ENCODE measurements at places on chromosomes 13 and 19.

GRCh38 chr19:5298471-5298901, 42.1 kb downstream of the PTPRS start:
- no peak for DNase-seq

DNA sequence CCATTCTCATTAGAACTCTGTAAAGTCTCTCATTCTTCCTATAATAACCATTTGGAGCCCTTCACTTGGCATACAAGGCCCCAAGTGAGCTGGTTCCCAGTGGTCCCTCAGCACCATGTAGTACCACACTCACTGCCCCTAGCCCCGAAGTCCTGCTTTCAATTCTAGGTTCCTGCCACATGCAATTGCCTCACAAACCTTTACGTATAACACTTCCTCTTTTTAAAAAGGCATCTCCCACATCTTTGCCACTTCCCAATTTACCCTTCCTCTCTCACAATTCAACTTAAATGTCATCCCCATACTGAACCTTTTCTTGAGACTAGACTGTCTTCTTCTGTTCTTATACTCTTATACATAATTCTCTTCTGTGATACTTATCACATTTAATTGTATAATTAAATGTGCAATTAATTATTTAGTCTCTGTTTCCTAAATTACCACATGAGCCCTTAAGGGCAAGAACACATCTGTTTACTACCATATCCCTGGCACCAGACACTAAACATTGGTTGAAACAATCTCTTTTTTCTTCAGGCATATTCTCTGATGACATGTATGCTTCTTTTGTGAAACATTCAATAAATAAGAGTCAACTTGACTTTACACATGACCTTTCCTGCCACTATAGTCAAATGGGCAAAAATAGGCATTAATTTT, 304.0 kb downstream of the SPRY2 start:
- DNase-seq, result no peak

DNA sequence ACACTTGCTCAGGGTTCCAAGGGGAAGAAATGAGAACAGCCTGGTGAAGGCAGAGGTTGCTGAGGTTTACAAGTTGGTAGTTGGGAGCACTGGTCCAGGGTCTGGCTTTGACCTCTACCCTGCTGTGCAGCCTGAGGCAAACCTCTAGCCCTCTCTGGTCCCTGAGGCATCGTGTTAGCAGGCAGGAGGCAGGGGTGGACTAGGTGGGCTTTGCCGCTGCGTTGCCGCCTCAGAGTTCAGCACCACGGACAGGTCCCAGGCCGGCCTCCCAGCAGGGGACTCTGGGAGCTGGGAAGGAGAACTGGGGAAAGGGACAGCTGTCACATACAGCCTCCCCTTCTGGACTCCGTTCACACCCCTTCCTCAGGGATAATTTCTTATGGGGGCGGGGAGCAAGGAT, 3.1 kb downstream of the NCAN start:
- DNase-seq, result peak; percentile 41

GRCh38 chr19:722553-723101, 13.9 kb downstream of the PALM start:
- DNase-seq, result no peak

GRCh38 chr19:30498707-30499106, 126.5 kb downstream of the ZNF536 start:
- no peak for DNase-seq

DNA sequence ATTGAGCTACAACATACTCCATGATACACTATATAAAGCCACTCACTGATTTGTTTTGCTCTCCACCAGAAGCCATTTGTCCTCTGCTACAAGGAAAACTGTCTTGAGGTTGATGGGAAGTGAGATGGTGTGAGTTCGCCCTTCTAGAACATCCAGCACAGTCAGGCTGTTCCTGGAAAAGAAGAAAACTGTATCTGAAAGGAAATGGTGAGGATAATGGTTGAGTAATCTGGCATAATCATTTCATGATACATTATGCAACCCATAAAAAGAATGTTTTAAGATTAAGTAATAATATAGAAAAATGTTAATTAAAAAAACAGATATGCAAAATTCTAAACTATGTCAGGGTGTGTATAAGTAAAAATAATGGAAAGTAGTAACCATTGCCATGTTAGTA, 233.9 kb downstream of the RGCC start:
- no peak for DNase-seq

DNA sequence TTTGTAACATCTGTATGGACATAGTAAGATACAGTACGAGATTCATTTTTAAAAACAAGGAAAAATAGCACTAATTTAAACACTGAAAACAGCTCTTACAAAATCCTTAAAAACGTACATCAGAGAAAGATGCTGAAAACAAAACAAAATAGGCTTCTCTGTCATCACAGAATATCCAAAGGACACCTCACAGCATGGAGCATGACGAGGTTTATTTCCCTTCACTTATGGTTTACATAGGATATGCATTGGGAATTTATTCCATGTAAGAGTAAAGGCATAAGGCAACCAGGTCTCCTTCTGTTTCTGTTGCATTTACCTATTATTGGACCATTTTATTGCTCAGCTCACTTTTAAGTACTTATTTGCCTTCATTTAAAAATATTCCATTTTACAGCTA, 3.0 kb downstream of the KCTD12 start:
- DNase-seq, result no peak

DNA sequence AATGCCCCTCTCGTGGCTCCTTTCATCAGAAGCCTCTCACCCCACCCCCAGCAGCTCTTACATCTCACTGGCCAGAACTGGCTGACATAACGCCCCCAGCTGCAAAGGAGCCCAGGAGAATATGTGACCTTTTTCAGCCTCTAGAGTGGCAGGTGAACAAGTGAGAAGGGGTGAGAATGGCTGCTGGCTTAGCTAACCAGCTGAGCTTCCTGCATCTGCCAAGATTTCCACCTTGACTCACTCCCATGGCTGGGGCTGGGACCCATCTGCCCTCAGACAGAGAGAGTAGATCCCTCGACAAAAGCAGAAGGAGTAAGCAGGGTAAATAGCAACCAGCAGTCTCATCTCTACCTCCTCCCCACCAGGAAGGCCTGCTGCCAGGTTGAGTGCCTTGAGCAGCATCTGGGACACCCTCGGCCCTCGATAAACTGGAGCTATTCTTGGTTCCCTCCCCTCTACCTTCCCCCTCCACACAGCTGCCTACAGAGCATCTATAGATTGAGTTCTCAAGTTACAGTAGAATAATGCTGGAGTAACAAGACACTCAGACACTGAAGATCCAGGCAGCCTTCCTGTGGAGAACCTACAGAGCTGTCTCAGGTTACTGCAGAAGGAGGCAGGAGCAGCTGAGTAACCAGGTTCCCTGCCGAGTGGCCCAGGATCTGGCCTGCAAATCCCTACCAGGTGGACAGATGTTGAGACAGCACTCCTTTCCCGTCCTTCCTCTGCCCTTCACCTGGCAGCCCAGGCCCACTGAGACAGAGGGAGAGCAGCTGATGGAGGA, 15.5 kb downstream of the KASH5 start:
- no peak for DNase-seq

GRCh38 chr13:88085036-88085435, 413.9 kb downstream of the SLITRK5 start:
- peak; percentile 47 for DNase-seq

DNA sequence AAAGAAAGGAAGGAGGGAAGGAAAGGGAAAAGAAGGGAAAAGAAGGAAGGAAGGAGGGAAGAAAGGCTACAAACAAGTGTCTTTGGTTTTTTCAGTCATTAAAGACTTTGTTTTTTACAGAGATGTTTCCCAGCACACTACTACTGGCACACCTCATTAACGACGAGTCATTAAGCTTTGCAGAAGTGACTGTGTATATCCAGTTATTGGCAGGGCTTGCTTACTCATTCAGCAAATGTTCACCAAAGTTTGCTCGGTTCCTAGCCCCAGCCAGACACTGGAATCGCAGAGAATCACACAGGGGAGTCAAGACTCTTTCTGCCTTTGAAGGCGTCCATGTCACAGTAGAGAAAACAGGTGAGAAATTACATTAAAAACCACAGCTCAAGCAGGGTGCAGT, 4.3 kb downstream of the NLRP12 start:
- DNase-seq, result no peak

- no peak for DNase-seq
These were observed 141.3 kb downstream of the SLITRK6 start for GRCh38 chr13:85657942-85658341.

DNA sequence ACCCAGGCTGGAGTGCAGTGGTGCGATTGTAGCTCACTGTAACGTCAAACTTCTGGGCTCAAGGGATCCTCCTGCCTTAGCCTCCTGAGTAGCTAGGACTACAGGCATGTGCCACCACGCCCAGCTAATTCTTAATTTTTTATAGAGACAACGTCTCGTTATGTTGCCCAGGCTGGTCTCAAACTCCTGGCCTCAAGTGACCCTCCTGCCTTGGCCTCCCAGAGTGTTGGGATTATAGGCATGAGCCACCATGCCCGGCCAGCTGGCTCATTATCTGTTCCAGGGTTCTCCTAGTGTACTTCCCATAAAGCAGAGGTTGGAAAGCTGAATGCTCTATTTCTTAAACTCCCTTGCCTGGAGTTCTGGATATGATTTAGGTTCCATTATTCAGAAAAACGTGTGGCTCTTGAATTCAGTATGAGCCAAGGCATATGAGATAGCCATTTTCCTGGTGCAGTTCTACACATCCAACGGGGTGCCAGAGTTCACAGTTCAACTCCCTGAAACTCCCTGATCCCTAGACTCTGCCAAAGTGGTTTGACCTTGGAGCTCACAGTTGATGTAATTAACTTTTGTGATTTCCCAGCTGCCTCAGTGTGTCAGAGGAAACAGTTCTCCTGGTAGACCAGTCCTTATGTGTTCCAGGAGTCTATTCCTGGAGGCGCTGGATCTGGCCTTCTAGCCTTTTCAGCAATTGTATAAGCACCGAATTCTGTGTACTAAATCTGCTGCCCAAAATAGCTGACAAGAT, 21.6 kb downstream of the GPR183 start:
- no peak for DNase-seq
